ENCODE measurements at places on chromosomes 7 and 10.

DNA sequence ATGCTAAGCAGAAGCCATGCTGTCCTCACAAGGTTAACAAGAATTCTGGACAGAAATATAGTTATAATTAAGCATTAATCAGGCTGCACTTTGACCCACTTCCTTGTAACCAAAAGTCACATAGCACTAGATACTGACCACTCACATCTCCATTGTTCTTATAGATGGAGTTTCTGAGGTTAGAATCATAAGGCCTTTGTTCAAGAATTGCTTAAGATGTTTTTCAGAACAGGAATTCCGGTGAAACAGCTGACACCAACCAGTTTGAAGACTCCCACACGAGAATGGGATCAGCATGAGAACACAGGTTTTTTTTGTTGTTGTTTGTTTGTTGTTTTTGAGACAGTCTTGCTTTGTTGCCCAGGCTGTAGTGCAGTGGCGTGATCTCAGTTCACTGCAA, 488.3 kb upstream of the NRP1 start:
- no peak for DNase-seq

DNA sequence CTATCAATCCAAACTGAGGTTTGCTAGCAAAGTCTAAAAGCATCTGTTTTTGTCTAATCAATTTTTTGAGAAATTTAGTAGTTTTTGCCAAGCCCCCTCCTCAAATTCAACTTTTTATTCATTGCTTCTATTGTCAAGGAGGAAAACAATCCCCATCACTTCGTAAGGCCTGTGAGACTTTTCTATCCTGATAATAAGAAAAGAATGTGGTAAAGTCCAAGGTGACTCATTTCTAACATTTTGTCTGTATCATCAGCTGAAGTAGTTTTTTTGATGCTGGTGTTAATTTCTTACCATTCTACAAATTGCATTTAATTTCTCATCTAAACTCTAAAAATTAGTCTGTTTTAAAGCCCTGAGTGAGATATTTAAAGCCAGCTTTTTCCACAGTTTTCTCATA, 11.7 kb downstream of the ANK3 start:
- DNase-seq: peak; percentile 50

DNA sequence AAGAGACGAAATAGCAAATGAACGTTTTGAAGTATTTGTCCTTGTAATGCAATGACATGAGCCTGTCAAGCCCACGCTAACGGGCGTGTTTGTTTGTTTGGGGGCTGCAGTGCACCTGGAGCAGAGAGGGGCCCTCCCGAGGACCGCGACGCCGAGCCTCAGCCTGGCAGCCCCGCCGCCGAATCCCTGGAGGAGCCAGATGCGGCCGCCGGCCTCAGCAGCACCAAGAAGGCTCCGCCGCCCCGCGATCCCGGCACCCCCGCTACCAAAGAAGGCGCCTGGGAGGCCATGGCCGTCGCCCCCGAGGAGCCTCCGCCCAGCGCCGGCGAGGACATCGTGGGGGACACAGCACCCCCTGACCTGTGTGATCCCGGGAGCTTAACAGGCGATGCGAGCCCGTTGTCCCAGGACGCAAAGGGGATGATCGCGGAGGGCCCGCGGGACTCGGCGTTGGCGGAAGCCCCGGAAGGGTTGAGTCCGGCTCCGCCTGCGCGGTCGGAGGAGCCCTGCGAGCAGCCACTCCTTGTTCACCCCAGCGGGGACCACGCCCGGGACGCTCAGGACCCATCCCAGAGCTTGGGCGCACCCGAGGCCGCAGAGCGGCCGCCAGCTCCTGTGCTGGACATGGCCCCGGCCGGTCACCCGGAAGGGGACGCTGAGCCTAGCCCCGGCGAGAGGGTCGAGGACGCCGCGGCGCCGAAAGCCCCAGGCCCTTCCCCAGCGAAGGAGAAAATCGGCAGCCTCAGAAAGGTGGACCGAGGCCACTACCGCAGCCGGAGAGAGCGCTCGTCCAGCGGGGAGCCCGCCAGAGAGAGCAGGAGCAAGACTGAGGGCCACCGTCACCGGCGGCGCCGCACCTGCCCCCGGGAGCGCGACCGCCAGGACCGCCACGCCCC, 118.5 kb downstream of the CYTH3 start:
- DNase-seq: no peak

DNA sequence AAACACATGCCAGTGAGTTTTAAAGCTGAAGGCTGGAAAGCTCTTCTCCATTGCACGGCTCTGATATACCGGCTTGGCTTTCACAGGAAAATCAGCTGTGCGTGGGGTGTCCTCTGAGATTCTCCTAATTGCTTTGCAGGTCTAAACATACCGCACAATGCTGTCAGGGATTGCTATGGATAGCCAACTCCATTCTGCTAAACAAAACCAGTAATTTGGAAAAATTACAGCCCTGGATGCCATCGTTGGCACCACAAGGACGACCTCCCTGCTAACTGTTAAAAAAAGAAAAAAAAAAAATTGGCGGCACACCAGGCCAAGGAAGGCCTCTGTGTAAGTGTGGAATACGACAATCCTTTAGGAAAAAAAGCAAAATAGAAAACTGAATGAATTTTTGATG, 118.6 kb upstream of the ADARB2 start:
- DNase-seq: no peak

DNA sequence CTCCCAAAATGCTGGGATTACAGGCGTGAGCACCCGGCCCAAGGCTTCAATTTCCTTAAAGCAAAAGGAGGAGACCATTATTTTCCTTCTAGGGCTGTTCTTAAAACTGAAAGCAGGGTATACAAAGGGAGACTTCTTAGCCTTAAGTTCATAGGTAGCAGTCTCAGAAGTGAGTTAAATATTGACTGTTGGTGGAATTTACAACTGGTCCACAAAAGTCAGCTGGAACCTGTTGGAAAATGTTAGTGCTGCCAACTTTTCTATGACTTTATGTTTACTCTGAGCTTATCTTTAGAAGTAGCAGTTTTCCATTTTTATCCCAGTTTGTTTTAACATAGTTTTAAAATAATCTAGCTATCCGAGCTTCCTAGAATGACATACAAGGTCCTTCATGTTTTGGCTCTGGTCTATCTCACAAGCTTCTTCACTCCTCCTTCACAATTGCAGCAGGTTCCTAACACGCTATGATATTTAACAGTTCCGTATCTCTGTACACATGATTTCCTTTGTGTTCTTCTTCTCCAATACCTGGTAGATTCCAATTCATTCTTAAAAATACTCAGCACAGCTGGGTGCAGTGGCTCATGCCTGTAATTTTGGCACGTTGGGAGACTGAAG, 3.3 kb downstream of the SLC26A3 start:
- DNase-seq: no peak

DNA sequence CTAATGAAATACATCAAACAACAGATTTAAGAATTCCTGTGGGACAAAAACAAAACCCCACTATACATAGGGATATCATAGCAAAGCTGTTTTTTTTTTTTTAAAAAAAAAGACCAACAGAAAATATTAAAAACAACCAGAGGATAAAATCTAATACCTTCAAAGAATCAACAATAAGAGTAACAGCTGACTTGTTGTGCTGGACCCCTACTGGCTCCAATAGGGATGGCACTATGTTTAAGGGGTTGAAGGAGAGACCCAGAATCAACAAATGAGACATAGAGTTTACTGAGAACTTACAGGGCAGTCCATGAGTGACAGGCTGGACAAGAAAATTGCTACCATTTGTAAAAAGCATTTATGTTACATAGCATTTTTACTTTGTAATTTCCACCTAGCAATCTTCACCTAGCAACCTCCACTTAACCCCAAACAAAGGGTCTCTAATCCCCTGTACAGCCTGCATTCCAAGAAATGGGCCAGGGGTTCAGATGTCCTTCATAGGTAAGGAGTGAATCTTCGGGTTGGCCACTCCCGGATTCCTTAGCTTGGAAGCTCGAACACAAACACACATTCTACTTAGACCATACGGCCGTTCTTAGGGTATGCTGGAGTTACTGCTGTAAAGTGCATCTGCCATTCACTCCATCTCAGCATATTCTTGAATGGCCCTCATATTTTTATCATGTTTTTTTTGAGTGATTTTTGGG, 25.8 kb downstream of the ASZ1 start:
- peak; percentile 29 for DNase-seq

DNA sequence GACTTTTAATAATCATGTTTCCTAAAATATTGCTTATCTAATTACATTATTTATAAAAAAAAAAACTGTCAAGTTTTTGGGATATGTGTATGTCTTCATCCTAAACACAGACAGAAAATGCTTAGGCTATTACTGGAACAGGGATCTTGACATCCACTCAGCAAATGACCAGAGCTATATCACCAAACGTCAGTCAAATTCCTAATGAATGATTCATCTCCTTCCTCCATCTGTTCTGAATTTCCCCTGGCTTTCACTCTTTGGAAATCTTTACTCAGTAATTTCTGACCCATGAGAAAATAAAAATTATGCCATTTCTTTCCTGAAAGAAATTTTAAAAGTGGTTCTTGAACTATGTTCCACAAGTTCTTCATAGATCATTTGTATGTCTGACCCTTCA, 552.4 kb upstream of the KCND2 start:
- peak; percentile 79 for DNase-seq

DNA sequence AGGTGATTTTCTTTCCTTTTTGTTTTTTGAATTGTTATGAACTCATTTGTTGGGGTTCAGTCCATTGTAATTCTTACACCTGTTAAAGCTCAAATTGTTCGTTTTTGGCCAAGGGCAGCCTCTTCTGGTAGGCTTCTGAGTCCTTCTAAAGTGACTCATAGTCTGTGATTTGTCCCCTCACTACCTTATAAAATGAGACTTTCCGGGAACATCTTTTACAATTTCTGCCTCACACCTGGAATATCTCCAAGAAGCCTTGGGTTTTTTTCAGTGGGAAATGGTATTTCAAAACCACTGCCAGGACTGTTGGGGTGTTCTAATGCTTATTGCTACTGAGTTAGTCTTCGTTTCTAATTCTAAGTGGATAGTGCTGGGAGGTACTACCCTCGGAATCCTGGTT, 56.7 kb downstream of the BMPR1A start:
- DNase-seq: no peak

DNA sequence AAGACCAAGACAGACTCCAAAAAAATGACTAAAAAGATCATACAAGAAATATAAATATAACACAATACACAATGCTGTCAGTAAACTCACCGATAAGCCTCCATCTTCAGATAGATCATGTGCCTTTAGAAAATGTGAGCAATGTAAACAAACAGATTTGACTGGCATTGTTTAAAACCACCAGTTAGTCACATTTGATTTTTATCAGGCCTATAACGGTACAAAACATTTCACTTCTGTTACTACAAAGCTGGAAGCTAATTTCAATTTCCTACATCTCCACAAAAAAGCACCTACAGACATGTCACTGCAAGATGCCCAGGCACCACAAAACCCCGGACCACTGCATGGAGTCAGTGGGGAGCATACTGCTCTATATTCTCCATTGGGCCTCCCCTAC, 18.9 kb downstream of the SGMS1 start:
- DNase-seq: peak; percentile 23

DNA sequence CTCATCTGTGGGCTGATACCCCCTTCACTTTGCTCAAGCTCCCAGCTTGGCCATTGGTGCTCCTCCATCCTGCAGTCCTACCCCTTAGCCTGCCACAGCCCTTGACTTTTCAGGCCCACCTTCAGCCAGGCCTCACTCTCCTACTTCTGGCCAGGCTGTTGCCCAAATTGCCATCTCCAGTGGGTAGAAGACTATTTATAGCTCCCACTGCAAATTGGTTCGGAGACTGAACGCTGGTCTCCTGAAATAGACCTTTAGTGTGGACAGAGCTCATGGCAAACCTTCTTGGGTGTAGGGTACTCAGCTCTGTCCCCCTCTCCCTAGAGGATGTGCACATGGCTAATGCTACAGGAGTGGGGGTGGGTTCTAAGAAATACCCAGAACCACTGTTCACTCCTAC, 697.8 kb downstream of the LRMDA start:
- DNase-seq: no peak

GRCh38 chr10:71424496-71425194, 27.9 kb downstream of the CDH23 start:
- no peak for DNase-seq

DNA sequence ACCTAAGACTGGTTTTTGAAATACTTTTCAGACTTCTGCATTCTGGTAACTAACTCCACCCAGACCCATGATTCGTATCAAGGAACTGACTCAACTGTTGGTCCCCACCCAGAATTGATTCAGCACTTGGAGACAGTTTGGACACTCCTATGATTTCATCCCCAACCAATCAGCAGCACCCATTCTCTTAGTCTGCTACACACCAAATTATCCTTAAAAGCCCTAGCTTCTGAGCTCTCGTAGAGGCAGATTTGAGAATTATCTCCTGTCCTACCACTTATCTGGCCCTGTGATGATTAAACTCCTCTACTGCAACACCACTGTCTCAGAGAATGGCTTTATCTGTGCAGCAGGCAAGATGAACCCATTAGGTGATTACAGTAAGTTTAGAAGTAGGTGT, 7.7 kb upstream of the GSTO1 start:
- DNase-seq: peak; percentile 81

DNA sequence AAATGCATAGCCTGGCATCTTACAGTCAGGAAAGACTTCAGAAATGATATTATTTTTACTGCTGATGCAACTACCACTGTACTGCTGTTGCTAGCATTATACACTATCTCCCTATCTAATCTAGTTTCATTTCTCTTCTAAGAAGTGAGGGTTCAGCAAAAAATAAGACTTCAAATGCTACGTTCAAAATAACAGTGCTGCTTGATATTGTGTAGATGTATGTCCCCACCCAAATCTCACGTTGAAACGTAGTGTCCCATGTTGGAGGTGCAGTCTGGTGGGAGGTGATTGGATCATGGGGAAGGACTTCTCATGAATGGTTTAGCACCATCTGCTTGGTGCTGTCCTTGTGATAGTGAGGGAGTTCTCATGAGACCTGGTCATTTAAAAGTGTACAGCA, 129.4 kb downstream of the ANK3 start:
- no peak for DNase-seq

DNA sequence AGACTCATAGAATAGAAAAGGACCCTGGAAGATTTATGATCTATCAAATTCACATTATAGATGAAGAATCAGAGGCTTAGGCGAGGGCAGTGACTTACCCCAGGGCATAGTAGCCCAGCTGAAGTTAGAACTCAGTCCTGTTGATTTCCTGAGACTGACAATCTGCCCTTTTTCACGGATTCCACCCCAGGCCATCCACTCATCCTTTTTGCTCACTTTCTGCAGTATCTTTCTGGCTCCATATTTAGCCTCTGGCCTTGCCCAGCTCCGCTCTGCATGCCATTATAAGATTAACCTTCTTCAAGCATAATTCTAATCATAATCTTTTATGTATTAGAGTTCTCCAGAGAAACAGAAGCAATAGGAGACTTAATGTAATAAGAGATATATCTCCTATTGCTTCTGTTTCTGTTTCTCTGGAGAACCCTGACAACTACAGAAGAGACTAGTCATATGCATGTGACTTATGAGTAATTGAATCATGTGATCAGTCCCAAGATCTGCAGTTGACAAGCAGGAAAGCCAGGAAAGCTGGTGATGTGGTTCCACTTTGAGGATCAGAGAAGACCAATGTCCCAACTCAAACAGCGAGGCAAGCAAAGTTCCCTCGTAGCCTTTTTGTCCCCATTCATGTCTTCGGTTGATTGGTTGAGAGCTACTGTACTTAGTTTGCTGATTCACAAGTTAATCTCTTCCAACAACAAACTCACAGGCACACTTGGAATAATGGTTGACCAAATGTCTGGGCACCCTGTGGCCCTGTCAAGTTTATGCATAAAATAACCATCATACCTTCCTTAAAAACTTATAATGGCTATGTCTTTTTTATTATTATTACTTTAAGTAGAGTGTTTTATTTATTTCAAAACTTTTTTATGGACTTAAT, 412.1 kb downstream of the SUGCT start:
- peak; percentile 73 for DNase-seq

GRCh38 chr7:122902751-122903495, 16.7 kb upstream of the CADPS2 start:
- DNase-seq: no peak

All from epithelial cell of esophagus (primary cell).